ENCODE measurements at places on chromosomes 1 and 21.

- DNase-seq, result no peak
Observed at GRCh38 chr1:248824301-248824700, 1.4 kb downstream of the SH3BP5L start.

GRCh38 chr1:87682565-87682964 lies 353.9 kb downstream of the LMO4 start:
- no peak for DNase-seq

DNA sequence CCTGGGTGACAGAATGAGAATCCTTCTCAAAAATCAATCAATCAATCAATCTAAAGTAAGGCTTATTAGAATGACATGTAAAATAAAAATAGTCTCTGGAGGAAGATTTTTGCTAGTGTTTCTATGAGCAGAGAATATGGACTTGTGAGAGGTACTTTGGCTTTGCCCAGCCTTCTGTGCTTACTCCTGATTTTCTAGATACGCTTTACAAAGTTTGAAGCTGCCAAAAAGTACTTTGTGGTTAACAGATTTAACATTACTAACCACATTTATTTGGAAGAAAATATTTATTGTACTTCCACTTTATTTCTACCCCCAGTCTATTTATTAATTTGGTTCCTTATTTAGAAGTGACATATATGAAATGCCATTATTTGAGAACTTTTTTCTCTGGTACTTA lies 41.0 kb downstream of the CEP350 start:
- no peak for DNase-seq

DNA sequence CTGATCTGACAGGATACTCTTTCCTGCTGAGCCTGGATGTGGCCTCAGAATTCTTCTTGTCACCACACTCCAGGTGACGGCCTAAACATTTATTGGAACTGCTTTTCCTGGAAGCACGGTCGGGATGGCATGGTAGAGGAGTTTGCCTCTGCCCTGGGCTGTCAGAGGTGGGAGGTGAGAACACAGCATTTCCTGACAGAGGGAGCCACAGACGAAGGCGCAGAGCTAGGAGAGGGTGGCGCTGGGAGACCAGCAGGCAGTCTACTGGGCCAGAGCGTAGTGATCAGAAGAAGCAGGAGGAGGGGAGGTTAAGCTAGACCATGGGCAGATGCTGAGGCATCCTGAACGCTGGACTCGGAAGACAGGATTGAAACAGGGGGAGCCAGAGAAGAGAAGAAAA lies 153.5 kb upstream of the COA6 start:
- no peak for DNase-seq

- no peak for DNase-seq
Observed at GRCh38 chr1:31957701-31958674, 19.8 kb upstream of the PTP4A2 start.

DNA sequence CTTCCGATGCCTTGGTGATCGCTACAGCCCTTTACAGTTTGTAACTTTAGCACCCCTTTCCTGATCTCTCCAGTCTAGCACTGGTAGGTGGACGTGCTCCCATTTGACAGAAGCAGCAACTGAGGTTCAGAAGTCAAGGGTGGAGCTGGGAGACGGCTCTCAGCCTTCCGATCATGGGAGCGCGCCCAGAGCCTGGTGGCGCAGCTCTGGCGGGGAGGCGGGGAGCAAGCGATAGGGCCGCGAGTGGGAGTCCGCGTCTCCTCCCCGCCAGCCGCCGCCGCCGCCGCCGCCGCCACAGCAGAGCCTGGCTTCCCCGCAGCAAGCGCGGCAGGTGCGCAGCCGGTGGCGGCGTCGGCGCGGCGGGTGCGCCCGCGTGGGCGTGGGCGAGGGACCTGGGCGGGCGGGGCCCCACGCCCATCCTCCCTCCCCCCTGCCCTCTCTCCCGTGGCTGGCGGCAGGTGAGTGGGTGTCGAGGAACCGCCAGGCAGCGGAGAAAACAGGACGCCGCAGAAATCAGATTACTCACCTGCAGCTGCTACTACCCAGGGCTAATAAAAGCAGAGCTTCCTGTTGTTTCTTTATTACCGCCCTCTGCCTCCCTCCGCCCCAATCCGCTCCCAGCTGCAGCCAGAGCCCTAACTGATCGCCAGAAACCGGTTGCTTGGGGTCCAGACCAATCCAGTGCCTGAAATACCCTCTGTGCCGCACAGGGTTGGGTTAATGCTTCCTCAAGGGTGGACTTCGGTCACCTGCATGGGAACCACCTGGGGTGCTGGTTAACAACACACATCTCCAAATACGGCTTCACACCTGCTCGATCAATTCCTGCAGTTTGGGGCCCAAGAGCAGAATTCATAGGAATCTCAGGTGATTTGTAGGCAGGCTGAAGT lies 60.2 kb upstream of the ID3 start:
- DNase-seq, result peak; percentile 32

GRCh38 chr1:61839679-61840078 lies 97.4 kb downstream of the PATJ start:
- no peak for DNase-seq

DNA sequence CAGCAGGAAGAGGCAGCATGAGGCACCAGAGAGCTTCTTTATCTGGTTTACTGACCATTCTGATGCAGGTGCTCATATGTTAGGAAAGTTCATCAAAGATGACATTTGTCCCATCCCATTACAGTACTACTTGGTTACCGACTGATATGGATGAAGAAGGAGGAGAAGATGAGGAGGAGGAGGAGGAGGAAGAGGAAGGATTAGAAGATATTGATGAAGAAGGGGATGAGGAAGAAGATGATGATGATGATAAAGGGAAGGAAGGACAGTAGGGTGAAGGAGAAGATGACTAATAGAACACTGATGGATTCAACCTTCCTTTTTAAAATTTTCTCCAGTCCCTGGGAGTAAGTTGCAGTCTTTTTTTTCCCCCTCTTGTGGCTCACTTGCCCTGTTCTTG lies 45.1 kb downstream of the ABL2 start:
- DNase-seq, result no peak

DNA sequence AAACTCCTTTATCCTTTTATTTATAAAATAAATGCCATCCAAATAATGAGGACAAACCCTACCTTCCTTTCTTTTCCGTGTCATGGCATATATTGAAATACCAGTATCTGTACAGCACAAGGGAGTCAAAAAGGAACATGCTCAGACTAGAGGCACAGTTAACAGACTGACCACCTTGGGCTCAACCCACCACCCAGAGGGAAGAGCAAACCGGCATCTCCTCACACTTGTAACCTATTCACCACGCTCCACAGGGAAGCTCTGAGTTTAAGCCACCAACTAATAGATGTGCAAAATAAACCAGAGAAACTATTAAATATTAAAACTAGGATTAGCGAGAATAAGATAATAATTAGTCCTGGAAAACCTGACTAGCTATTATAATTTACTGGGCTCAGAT lies 112.7 kb downstream of the SIPA1L2 start:
- DNase-seq, result no peak

GRCh38 chr21:28111151-28111619 lies 881.5 kb downstream of the LTN1 start:
- DNase-seq, result no peak

DNA sequence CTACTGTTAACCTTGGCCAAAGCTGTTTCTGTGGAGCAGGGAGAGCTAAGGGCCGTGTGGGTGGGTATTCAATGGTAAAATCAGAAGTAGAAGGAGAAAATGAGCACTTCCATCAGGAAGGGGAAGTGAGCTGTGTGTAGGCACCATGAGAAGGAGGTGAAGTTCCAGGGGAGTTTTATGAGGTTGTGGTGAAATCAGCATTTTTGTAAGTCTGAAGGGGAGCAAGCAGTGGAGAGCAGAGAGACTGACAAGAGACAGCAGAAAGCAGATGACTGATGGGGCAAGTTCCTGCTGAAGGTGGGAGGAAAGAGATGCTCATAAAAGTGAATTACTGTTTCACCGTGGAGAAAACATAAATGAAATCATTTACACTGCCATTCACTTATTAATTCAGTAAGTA lies 2.7 kb upstream of the GPR88 start:
- no peak for DNase-seq

DNA sequence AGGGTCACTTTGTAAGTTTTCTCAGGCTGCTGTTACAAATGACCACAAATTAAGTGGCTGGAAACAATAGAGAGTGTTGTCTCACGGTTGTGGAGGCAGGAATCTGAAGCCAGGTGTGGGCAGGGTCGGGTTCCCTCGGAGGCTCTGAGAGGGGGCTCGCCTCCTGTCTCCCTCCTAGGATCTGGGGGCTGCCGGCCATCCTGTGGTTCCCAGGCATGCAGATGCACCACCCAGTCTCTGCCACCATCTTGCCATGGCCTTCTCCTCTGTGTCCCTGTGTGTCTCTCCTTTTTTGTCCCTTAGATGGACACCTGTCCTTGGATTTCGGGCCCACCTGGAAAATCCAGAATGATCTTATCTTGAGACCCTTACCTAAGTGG lies 4.8 kb downstream of the TP73 start:
- DNase-seq, result no peak

GRCh38 chr1:8096105-8097011 lies 70.2 kb upstream of the ERRFI1 start:
- no peak for DNase-seq

- no peak for DNase-seq
Observed at GRCh38 chr1:12415038-12415466, 185.2 kb downstream of the VPS13D start.

DNA sequence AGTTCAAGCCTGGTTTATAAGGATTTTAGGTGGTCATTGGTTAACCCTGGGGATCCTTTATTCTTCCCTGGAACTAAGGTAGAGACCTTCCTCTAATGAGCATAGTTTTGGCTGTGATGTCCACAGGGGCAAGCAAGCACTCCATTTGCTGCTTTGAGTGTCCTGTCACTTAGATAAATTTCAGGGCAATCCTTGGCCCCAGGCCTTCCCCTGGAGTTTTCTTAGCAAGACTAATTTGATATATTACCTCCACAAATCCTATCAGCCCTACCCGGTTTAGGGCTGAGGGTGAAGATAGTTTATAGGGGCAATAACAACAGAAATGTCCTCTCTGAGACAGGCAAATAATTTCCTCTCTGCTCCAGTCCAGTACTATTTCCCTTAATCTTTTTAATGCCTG lies 166.6 kb downstream of the CYYR1 start:
- DNase-seq, result no peak

GRCh38 chr1:203210988-203211387 lies 18.5 kb downstream of the CHIT1 start:
- no peak for DNase-seq

DNA sequence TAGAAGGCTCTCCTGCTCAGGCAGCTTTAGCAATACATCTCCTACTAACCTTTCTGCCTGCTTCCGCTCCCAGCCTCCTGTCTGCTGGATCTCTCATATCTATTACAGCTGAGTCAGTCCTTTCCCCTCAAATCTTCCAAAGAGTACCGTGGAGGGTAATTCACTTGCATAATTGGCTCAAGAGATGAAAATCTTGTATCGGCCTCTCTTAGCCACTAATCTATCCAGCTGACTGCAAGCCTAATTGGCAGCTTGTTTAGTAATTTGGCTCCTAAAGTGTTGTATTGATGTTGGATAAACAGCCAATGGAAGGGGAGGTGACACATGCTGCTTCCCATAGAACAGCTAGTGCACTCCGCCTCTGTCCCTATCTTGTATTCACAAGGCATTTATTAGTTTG lies 195.7 kb downstream of the GPATCH2 start:
- no peak for DNase-seq

DNA sequence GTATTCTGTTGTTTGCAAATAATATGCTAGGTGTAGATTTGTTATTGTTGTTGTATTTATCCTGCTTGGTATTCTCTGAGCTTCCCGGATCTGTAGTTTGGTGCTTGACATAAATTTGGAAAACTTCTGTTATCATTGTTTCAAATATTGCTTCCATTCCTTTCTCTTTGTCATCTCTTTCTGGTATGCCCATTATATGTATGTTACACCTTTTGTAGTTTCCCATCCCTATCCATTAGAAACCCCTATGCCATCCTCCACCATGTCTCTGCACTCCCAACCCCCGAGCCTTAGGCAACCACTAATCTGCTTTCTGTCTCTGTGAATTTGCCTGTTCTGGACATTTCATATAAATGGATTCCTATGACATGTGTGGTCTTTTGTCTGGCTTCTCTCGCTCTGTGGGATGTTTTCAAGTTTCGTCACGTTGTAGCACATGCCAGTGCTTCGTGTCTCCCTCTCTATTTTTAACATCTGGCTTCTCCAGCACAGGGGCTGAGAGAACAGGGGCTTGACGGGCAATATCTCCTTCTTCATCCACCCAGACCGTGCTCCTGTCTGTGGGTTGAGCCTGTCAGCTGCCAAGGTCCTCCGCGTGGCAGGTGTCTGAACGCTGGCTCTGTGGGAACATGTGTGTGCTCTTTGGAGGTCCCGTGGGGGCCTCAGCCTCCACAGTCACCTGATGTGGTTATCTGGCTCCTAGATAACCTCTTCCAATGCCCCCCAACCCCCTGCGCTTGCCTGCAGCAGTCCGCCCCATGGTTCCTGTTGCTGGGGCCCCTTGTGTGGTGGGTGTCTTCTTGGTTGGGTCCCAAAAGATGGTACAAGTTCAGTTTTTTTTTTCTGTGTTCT lies 32.8 kb upstream of the MAN1C1 start:
- DNase-seq, result no peak

GRCh38 chr21:38898422-38899096 lies 92.8 kb downstream of the ETS2 start:
- DNase-seq, result no peak

DNA sequence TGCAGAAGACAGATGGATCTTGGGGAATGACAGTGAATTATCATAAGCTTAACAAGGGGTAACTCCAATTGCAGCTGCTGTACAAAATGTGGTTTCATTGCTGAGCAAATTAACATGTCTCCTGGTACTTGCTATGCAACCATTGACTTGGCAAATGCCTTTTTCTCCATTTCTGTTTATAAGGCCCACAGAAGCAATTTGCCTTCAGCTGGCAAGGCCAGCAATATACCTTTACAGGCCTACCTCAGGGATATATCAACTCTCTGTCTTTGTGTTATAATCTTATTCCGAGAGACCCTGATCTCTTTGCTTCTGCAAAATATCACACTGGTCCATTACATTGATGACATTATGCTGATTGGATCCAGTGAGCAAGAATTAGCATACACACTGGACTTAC lies 52.7 kb upstream of the KIAA0040 start:
- no peak for DNase-seq

DNA sequence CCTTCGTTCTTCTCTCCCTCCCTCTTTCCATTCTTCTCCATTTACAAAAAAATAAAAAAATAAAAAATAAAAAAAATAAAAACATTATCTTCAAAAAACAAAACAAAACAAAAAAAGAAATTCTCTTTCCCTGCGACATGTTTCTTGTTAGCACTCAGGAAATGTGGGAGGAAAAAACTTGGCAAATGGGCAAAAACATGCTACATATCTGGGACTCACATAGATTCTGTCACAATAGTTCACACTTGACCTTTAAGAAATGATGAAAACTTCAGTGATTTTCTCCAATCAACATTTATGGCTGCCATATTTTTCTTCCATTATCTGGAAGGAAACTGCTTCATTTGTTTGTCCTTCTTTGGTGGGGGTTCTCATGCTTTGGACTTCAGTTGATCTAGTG lies 109.3 kb downstream of the PRKAB2 start:
- no peak for DNase-seq

DNA sequence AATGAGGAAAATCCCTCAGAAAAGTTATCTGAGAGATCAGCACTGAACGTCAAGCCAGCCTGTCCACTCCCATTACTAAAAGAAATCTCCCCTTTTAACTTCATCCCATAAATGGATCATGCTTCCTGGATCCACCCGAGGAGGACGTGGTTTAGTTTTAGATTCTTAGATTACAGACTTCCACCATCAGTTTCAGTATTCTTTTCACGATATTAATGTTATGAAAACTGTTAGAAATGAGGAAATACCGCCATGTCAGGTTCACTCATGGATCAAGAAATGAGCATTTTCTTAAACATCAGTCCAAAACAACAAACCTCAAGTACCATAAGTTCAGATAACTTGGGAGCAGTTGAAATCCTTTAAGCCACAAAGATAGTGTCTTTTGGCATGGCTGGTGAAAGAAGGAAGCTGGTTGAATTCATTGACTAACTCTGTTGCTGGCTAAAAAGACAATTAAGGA lies 49.8 kb downstream of the NFIA start:
- DNase-seq, result no peak
